Amniotic epithelial cell (primary cell): ENCODE measurements at places on chromosomes 6 and 20.
A peak's percentile ranks its signal among the peaks of the same experiment; 100 is the strongest.

GRCh38 chr6:133241901-133242636 lies 912 bp downstream of the EYA4 start:
- no peak for DNase-seq

GRCh38 chr6:138795809-138796603 lies at the start of gene ECT2L:
Gene ECT2L, plus strand, starts transcription at chr6:138796087. Its CDS starts 17,188 bp downstream, at chr6:138813275.
- DNase-seq = peak; percentile 26

GRCh38 chr6:111615916-111616612 lies 10.4 kb upstream of the TRAF3IP2 start:
- no peak for DNase-seq

- no peak for DNase-seq
Measured at GRCh38 chr6:114592506-114592905, 249.7 kb upstream of the HS3ST5 start.

DNA sequence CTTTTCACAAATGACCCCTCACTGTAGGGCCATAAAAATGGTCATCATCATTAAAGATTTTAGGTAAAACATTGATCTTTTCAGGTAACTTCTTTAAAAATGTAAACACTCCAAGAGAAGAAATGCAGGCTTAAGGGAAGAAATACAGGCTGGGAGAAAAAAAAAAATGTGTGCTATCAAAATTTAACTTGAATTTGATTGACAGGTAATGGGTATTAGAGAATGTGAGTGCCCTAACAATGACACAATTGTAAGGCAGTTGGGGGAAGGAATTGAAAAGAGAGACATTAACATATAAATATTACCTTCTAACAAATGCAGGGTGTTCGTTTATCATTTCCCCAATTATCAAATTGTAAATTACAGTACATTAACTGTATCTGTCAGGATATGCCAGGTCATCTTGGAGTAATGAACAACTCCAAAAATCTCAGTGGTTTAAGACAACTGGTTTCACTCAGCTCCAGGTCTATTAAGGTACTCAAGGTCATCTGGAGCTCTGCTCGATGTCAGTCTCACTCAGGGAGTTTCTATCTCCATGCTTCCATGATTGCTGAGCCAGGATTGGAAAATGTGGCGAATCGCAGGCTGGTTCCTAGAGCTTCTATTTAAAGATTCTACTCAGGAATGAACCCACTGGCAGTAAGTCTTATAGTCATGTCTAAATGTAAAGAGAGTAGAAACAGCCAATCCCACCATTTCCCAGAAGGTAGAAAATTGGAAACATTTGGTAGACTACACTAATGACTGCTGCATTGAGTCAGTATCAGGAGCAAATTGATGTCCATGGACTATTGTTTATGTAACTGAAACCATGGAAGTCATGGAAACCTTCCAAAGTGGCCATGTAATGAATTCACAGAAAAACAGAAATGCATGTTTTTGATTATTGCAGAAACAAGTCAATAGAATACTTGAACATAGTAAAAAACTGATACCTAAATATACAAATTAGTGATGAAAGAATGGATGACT lies 55.6 kb downstream of the FRK start:
- DNase-seq = no peak

GRCh38 chr20:35238170-35238569 lies 11.7 kb downstream of the MMP24 start:
- no peak for DNase-seq

DNA sequence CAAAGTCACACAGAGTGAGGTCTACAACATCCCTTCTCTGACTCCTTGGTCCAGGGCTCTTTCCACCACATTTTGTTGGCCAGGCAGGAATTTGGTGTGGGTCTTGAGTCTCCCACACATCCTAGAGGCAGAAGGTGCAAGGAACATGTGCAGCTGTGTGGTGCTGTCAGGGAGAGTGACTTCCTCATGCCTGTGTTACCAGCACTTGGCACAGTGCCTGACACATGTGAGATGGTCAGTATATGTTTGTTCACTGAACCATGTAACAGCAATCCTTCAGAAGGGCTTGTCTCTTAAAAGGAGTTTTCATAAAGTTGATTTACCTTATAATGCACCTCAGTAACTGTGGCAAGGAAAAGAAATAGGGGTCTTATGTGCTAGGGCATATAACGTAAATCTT lies 168.5 kb downstream of the CDC5L start:
- no peak for DNase-seq

DNA sequence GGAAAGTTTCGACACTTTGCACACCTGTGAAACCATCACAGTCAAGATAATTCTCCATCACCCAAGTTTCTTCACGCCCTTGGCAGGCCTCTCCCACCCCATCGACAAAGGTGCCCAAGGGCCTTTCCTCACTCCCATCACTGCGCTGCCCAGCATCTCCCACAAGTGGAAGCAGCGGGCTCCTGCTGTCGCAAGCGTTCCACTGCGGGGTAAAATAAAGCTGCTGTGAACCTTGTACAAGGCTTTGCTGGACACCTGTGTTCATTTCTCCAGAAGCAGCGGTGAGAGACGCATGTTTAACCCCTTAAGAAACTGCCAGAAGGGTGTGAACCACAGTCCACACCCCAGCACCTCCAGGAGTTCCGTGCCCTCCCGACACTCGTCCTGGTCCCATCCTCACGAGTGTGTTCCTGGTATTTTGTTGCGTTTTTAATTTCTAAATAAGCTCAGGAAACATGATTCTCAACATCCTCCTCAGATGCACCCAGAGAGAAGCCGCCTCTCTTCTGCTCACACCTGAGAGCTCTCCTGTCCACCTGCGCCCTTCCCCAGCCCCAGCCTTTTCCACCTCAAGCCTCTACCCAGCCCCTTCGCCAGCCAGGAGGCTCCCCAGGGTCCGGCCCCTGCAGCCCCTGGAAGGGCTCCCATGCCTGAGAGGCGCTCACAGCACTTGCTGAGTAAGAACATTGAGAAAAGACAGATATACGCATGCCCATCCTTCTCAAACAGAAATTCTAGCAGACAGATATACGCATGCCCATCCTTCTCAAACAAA lies 97.5 kb downstream of the TAF4 start:
- DNase-seq = no peak

DNA sequence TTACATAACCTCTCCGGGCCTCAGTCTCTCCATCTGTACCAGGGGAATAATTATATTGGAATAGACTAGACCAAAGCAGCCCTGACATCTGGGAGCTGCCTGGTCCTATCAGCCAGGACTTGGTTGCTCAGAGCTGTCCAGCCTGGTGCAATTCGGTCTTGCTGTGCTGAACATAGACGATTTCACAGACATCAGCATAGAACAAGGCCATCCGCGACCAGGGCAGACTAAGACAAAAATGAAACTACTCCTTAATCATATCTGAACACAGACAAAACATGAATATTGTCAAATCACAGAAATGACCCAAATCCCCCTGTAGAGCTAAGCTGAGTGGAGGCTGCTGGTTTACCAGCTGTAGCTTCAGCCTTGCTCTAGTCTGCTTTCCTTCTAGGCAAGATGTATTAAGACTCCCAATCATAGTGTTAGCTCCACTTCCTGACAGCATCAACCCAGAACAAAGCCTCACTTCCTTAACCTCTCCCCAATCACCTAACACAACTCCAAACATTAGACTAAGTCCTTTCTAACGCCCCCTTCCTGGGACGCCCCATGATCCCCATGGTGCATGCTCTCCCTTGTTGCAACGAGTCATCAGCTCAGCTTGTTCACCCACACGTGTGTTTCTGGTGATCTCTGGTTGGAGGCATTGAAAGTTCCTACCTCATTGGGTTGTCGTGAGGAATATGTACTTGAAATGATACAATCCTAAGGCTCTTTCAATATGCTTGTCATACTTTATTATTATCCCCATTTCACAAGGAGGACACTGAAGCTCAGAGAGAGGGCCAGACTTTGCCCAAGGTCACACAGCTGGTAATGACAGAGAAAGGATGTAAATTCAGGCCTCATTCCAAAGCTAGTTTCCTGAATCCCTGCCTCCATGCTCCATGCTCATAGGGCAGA lies 3.5 kb upstream of the MAPK13 start:
- peak; percentile 44 for DNase-seq

GRCh38 chr6:80528115-80528514 lies 421.6 kb downstream of the BCKDHB start:
- peak; percentile 56 for DNase-seq

DNA sequence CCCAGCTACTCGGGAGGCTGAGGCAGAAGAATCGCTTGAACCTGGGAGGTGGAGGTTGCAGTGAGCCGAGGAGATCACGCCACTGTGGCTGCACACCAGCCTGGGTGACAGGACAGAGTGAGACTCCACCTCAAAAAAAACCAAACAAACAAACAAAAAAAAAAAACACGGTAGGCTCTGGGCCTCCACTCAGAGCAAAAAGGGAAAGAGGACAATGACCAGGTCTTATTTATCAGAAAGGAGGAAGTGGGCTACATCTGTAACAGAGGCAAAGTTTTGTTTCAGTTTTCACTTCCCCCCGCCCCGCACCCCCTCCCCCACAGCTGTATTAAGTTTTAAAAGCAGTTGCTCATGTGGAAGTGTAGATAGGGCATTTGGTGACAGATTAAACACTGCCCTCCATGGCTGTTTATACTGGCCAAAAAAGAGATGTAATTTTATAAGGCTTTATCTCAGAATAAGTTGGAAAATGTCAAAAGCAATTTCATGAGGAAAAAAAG lies 114.6 kb downstream of the RCAN2 start:
- DNase-seq = no peak

- no peak for DNase-seq
Measured at GRCh38 chr6:28115799-28116198, 8.6 kb upstream of the ZSCAN16 start.

GRCh38 chr6:25866011-25866410 lies 8.0 kb downstream of the SLC17A3 start:
- DNase-seq = peak; percentile 22

GRCh38 chr20:35385733-35386132 lies 26.0 kb downstream of the UQCC1 start:
- peak; percentile 70 for DNase-seq

GRCh38 chr6:113630738-113631535 lies 226.2 kb upstream of the MARCKS start:
- DNase-seq = no peak

GRCh38 chr6:33971580-33971979 lies 167.8 kb upstream of the MLN start:
- DNase-seq = no peak

- no peak for DNase-seq
Measured at GRCh38 chr6:41280381-41281057, 6.0 kb downstream of the TREM1 start.

DNA sequence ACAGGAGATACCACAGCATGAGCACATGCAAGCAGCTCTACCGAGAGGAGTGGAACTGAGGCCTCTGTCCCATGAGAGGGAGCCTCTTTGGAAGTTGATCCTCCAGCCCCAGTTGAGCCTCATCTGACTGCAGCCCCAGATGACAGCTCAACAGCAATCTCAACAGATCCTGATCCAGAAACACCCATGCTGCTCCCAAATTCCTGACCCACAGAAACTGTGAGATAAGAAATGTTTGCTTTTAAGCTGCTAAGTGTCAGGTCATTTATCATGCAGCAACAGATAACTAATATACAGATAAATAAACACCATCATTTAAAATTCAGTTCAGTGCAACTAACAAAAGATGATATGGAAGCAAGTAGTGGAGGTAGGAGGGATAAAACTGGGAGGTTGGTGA lies 4.8 kb upstream of the ARFGEF2 start:
- DNase-seq = no peak

- DNase-seq = no peak
Measured at GRCh38 chr6:30641048-30641447, 5.9 kb upstream of the C6orf136 start.

DNA sequence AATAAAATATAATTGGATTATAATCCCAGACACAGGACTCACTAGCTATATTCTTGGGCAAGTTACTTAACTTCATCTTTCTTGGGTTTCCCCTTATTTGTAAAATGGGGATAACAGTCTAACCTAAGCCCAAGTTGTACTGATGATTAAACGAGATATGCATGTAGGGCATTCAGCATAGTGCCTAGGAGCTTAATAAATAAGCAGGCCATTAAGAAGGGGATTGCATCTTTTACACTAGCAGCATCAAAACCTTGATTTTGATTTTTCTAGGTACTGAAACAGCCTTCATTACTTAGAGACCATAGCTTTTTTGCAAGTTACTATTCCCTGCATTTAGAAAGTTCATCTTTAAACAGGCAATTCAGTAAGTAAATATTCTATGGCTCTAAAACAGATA lies 2.2 kb upstream of the QKI start:
- DNase-seq = no peak

DNA sequence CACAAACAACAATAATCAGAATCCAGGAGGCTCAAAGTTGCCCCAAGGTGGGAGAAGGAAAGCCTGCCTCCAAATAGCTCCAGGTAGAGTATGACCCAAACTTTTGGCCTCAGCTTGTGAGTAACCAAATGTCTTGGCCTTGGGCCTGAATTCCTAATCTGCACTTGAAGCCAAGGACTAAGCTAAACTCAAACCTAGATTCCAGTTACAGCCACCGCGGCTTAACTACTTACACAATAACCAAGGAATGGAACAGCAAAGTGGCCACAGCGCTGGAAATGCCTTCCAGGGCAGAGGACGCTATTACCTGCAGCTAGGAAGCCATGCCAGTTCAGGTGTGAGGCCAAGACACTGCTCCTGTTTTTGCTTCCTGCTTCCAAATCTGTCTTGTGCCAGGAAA lies 4.6 kb downstream of the NINL start:
- DNase-seq = peak; percentile 46

- no peak for DNase-seq
Measured at GRCh38 chr6:139872665-139873064, 498.2 kb upstream of the CITED2 start.

DNA sequence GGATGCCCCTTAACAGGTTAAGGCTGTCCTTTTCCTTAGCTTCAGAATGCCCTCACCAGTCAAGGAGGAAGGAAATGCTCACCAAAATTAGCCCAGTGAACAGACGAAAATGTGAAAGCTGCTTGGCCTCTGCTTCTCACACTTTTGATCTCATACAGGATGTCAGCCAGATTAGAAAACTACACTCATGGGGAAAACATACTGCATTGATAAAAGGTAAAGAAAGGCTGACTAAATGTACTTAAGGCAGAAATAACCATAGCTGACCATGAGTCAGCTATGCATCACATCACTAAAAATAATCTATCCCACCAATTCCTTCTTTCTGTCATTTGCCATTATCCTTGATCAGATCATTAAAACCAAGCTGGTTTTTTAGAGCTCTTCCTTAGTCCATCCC lies 198.4 kb upstream of the TENT5A start:
- peak; percentile 29 for DNase-seq

DNA sequence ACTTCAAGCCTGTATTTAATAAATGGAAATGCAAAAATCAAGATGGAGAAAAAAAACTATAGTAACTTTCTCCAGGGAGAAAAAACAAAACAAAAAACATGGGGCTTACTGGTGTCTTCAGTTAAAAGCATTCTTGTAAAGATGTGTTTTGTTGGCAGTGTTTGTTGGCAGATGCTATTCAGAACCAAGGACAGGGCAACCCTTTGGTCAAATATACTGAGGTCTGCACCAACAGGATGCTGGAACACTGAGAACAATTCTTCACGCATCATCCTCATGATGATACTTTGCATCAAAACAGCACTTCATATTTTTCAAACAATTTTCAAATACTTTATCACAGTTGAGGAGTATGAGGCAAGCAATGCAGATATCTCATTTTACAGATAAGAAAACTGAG lies 63.7 kb upstream of the CBLN4 start:
- DNase-seq = no peak
